Renal cortical epithelial cell (primary cell): ENCODE measurements at places on chromosomes 13 and 19. TPM values are rescaled to one million over a fixed set of nuclear protein-coding genes. Genes with fewer than 3 reads are reported as not detected.

- DNase-seq, result no peak
Observed at GRCh38 chr19:5393088-5393487, 52.5 kb upstream of the PTPRS start.

DNA sequence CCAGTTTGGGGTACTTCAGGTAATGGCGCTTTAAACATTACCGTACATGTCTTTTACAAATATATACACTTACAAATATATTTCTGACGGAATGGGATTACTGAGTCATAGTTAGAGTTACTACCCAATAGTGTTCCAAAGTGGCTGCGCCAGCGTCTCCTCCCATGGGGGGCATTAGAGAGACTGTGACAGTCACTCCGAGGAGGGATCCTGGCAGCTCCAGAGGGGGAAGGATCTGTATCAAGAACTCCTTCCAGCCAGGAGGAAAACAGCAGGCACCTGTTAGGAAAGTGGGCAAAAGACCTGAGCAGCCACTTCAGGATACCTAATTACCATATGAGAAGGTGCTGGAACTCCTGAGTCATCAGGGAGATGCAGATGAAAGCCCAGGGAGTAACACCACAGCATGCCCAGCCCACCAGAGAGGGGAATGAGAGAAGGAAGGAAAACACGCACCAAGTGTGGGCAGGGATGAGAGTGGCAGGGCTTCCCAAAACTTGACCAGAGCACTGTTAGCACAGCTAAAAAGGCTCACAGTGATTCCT lies 52.9 kb downstream of the SLC7A9 start:
- DNase-seq, result no peak

The ZNF723 gene
- not detected in 2 replicates for total RNA-seq

DNA sequence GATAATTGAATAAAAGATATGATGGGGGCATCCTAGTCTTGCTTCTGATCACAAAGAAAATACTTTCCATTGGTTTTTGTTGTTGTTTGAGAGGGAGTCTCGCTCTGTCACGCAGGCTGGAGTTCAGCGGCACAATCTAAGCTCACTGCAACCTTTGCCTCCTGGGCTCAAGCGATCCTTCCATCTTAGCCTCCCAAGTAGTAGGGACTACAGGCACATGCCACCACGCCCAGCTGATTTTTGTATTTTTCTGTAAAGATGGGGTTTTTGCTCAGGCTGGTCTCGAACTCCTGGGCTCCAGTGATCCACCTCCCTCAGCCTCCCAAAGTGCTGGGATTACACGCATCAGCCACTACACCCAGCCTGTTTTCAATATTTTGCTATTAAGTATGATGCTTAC lies 17.1 kb upstream of the PSMC4 start:
- DNase-seq, result no peak

The KCNK6 gene
- 8.4 and 25.5 TPM in 2 replicates for total RNA-seq

DNA sequence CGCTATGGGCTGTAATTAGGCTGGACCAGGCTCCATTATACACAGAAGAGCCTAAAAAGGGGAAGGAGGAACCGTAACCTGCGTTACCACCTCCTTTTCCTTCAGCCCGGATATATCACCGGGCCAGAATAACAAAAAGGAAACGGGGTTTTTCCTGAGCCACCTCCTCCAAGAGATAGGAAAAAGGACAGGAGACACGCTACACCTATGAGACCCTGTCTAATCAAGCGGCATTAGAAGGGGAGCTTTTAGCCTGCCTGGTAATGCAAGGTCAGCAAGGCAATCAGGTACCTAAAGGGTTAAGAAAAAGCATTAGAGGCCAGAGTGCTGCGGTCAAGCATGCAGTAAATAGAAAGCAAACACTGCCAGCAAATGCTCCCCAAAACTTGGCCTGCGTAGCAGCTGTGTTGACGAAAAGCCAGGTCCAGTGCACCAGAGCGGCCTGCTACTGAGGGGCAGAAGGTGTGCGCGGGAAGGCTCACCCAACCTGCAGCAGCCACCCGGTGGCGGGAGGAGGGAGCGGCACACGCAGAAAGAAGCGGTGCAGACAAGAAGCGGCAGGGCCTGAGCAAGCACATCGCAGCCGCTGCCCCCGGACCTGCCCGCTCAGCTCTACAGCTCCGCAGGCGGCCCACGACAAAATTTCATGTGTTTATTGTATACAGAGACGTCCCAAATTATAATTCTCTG lies 1466.1 kb downstream of the UQCRFS1 start:
- no peak for DNase-seq

The CALR3 gene
- total RNA-seq, result not detected in 2 replicates

- no peak for DNase-seq
Observed at GRCh38 chr19:3366753-3367627, 607 bp downstream of the NFIC start.

The ZNF835 gene
- 0.69 and 2.0 TPM in 2 replicates for total RNA-seq
